ENCODE measurements at places on chromosomes 5 and 9. TPM values are rescaled to one million over a fixed set of nuclear protein-coding genes. Genes with fewer than 3 reads are reported as not detected.

DNA sequence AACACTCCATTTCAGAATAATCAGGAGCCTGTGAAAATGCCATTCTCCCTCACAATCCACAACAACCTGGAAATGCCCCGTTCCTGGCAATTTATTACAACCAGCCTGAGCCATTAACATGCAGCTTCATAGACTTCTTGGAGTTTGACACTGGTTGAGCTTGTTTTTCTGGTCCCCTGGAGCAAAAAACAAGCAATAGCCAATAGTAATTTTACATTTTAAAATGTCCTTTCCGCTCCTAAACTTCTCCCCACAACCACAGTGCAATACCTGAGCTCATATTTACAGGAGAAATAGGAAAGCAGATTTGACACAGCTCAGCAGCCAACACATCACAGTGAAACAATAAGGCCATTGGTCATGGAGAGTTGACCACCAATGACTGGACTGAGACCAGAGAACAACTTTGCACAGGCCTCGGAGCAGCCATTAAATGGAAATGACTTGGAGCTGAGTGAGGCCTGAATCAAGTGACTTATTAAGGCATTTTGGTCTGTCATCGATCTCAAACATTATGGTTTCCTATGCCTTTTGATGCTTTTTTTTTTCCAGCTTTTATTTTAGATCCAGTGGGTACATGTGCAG, 73.0 kb downstream of the ENC1 start:
- DNase-seq: no peak

The DRD1 gene
- total RNA-seq: 1.1 TPM

GRCh38 chr9:76448501-76448900, 10.5 kb upstream of the GCNT1 start:
- DNase-seq: no peak

DNA sequence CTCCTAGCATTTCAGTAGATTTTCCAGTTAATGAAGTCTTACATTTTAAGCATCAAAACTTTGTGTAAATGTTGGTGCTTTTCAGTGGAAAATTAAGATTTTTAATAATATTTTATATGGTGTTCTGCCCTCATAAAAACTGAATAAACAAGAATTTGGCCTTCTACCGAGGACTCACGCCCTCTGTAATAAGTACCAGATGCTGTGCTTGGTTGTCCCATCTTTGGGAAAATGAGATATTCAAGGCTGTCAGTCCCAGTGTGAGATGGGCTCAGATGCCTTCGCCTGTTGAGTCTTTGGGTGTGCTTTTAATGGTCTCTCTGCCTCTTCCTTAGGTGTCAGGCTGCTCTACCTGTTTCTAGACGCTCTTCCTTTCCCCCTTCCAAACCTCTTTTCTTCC, 28.7 kb downstream of the GALNT12 start:
- DNase-seq: no peak

The GPR151 gene
- total RNA-seq: not detected

The CFAP77 gene
- not detected for total RNA-seq

All from mesenteric fat pad (tissue), 1 donor.